NCI-H510A (cell line): ENCODE measurements at places on chromosomes 4 and X.

DNA sequence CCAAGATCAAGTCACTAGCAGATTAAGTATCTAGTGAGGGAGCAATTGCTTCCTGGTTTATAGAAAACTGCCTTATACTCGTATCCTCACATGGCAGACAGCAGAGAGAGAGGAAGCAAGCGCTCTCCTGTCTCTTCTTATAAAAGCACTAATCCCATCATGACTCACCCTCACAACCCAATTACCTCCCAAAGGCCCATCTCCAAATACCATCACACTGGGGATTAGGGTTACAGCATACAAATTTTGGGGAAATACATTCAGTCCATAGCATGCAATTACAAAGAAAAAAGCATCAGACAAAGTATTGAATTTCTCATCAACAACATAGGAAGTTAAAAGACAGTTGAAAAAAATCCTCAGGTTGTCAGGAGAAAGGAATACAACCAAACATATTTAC is 292.6 kb downstream of the IQCM start:
- no peak for DNase-seq

- no peak for DNase-seq
Observed at GRCh38 chrX:44032479-44032878, 59.3 kb upstream of the NDP start.

- DNase-seq = no peak
Observed at GRCh38 chr4:53186714-53187358, 179.0 kb downstream of the SCFD2 start.

GRCh38 chrX:77640702-77641101 is 145.3 kb downstream of the ATRX start:
- no peak for DNase-seq

GRCh38 chr4:71156616-71157015 is 163.2 kb downstream of the DCK start:
- DNase-seq = no peak

GRCh38 chrX:101740642-101741041 is 81.0 kb upstream of the ARMCX2 start:
- DNase-seq = no peak

GRCh38 chrX:101407167-101407747 is 468 bp downstream of the GLA start:
- no peak for DNase-seq

GRCh38 chr4:183504930-183505610 is at the start of gene ING2:
TSS of gene ING2 (plus strand) at chr4:183505058. CDS start at chr4:183505196, 138 bp downstream.
- DNase-seq = peak; percentile 44
